ENCODE measurements at places on chromosomes 7 and 10.

GRCh38 chr10:111142092-111142768 lies 65.4 kb downstream of the ADRA2A start:
- no peak for DNase-seq

DNA sequence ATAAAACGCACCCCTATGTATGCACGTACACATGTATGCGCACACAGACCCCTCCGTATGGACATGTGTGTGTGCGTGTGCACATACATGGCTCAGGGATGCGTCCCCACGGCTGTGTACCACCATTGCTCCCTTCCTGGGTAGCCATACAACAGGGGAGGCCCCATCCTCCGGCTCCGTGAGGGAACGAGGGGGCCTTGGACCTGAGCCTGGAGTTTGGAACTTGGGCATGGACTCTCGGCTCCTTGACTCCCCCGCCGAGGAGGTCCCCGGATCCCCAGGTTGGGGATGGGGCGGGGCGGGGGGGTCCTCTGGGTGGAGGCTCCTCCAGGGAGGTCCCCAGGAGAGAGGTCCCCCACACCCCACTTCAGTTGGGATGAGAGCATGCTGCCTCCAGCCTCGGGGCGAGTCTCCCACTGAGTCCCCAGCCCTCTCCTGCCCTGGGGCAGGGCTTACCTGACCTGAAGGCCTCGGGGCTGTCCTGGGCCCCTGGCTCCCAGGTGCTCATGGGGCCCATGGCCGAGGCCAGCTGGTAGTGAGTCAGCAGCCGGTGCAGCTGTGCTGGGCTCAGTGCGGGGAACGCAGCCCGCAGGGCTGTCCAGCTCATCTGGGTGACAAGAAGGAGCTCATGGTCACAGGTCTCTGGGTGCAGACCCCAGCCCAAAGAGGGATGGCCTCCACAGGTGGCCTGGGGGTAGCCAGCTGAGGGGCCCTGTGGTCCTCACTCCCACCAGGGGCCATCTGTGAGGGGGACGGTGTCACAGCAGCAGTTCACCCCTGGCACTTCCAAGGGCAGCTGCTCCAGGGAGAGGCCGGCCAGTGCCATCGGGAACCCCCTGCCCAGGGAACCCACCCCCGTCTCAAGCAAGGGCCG lies 29.9 kb downstream of the AP5Z1 start:
- DNase-seq = no peak

DNA sequence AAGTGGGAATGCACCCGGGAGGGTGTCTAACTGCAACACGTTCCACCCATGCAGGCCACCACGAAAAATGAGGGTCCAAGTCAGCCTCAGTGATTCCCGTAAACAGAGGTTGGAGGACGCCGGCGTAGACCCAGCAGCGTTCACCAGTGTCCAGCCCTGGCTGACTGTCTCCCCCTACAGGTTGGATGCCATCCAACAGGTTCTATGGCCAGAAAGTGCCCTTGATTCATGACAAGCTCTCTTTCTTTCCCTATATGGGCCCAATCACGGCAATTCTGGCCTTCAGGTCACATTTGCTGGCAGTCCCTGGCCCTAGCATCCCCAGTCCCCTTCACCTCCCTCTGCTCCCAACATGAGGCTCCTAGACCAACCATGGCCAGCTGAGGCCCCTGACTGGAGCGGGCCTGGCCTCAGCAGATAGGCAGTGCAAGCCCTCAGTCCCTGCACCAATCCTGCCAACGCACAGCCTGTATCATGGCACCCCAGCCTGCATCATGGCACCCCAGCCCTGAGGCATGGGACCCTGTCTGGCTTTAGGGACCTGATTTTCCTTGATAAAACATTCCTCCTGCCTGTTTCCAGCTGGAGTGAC lies 227.4 kb downstream of the GRID1 start:
- DNase-seq = no peak

DNA sequence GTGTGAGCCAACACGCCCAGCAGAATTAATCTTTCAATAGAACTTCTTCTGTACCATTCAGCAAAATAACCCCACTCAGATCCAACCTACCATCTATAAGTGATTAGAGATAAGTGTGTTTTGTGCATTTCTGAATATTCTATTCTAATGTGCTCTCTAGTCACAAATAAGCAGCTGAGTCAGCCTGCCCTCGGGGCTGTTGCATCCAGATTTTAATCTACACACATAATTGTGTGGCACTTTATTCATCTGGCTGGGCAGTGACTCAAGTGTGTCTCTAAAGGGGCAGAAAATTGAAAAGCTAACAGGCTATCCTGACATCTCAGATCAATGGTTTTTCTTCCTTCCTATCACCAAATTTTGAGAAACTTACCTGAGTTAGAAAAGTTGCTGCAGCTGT lies 60.3 kb downstream of the PRR15 start:
- no peak for DNase-seq

DNA sequence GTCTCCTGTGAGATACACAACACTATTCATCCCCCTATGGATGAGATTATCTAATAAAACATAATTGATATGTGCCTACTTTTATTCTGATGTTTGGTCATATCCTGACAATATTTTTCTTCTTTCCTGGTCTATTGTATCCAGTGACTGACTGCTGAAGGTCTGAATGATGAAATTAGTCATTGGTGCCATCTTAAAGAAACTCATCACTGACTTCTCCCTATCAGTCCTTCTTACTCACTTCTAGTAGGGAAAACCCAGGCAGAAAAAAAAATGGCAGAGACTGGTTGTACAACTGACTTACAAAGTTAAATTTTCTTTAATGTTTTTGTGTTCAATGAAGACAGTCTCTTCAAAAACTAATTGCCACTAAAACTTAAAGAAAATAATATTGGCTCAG lies 377.4 kb downstream of the HTR7 start:
- DNase-seq = no peak

GRCh38 chr10:49679480-49679893 lies at the start of gene C10orf53:
Gene C10orf53, plus strand, starts transcription at chr10:49679651. Its CDS starts 47 bp downstream, at chr10:49679698.
- DNase-seq = no peak
